ENCODE measurements at places on chromosomes 5 and 9.

- H3K4me3 ChIP-seq: no peak overlapping the region
- no peak overlapping the region for H3K27ac ChIP-seq
These were observed 52.0 kb upstream of the PTGER4 start for GRCh38 chr5:40627706-40628105.

GRCh38 chr9:100108559-100108958 lies 9.5 kb downstream of the INVS start:
- H3K27me3 ChIP-seq: no peaks in the 10 kb centered on the region
- no peaks in the 10 kb centered on the region for H3K4me1 ChIP-seq
- no peak for DNase-seq
- H3K36me3 ChIP-seq: peaks cover 9% of the 10 kb centered on the region

DNA sequence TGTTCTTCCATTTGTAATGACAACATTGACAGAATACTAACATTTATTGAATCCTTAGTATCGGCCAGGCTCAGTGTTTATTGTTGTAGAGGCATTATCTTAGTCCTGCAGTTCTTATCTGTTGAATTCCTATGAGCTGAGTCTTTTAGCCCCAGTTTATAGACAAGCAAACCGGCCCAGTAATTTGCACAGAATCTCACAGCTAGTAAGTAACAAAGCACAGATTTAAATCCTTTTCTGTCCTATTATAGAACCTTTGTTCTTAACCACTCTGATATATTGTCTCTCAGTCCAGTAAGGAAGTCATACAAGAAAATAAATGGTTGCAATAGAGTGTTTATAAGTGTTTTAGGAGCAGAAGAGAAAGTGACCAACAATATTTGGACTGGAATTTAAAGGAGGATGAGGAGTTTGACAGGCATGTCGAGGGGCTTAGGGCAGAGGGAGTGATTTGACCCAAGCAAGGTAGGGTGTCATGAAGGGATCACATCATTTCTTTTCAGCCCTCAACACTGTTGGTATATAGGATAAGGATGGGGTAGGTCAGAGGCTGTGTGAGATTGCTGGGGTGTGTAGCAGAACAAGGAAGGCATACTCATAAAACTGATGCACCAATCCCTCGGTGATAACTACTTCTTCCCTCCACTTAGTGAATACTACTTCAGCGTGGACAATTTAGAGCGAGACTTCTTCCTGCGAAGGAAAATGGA lies 39.5 kb downstream of the LARP1 start:
- H3K36me3 ChIP-seq: peaks cover 56% of the 10 kb centered on the region
- no peak overlapping the region for H3K27ac ChIP-seq
- H3K27me3 ChIP-seq: no peaks in the 10 kb centered on the region
- no peak overlapping the region for H3K4me3 ChIP-seq
- DNase-seq: no peak

- DNase-seq: no peak
- peaks cover under 1% of the 10 kb centered on the region for H3K4me1 ChIP-seq
- H3K27me3 ChIP-seq: peaks cover 4% of the 10 kb centered on the region
- H3K4me3 ChIP-seq: no peak overlapping the region
These were observed 86.7 kb downstream of the PSD2 start for GRCh38 chr5:139882316-139882715.

GRCh38 chr5:153456354-153456753 lies 34.1 kb upstream of the GRIA1 start:
- DNase-seq: no peak
- H3K36me3 ChIP-seq: no peaks in the 10 kb centered on the region
- no peaks in the 10 kb centered on the region for H3K4me1 ChIP-seq

- no peak for DNase-seq
- no peak overlapping the region for H3K27ac ChIP-seq
- H3K27me3 ChIP-seq: no peaks in the 10 kb centered on the region
- H3K36me3 ChIP-seq: no peaks in the 10 kb centered on the region
- peaks cover 19% of the 10 kb centered on the region for H3K4me1 ChIP-seq
These were observed 60.5 kb downstream of the SNX18 start for GRCh38 chr5:54577937-54578653.

DNA sequence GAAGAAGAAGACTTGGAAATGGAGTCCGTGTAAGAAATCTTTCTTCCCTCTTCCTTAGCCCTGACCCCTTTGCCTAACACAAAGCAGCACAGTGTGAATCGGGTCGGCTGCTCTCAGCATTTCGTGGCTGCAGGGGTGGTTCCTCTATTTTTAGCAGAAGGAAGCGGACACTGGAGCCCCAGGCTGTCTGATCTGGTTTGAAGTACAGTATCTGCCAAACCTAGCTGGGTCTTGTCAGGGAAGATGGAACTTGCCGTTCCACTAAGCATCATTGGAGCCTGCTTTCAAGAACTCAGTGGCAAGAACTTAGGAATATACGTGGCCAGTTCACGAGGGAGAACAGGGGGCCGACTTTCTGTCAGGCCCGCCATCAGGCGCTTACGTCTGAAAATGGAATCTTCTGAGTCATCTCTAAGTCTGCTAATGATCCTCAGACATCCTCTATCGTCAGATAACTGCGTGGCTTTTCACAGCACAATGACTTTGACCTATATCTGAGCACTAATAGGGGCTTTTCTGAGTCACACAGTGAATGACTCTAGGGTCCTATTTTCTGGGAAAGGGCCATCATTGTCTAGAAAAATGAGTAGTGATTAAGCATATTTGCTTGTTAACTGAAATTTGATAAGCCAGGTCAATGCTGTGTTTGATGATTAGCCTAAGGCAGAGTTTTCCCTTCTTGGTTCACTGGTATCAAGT lies 43.3 kb upstream of the NCS1 start:
- H3K36me3 ChIP-seq: peaks cover 52% of the 10 kb centered on the region
- peak; percentile 64 for DNase-seq
- no peaks in the 10 kb centered on the region for H3K27me3 ChIP-seq
- peak overlapping the region; percentile 67 for H3K4me3 ChIP-seq
- peak overlapping the region; percentile 100 for H3K27ac ChIP-seq
- H3K4me1 ChIP-seq: peaks cover 54% of the 10 kb centered on the region

GRCh38 chr5:74919487-74919886 lies 53.3 kb upstream of the FAM169A start:
- H3K36me3 ChIP-seq: no peaks in the 10 kb centered on the region
- no peaks in the 10 kb centered on the region for H3K4me1 ChIP-seq
- H3K4me3 ChIP-seq: no peak overlapping the region
- H3K27ac ChIP-seq: no peak overlapping the region

GRCh38 chr9:111427186-111427585 lies 57.0 kb downstream of the ECPAS start:
- DNase-seq: no peak
- H3K27me3 ChIP-seq: no peaks in the 10 kb centered on the region
- H3K4me1 ChIP-seq: peaks cover 15% of the 10 kb centered on the region
- peaks cover 78% of the 10 kb centered on the region for H3K36me3 ChIP-seq
- H3K4me3 ChIP-seq: no peak overlapping the region

DNA sequence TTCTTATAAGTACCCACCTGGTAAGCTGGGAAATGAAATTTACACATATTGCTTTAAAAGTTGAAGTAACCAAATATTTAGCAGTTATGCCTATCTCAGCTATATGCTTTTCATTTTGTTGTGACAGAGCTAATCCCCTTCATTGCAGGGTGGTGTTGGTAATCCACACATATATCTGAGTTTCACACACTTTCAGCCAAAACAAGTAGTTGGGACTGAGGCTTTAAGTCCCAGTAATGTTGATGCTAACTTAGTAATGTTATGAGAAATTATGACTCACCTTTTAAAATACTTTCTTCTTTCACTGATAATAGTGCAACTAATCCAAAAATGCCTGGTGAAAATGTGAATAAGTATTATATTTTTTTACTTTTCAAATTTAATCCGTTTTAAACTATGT lies 19.2 kb upstream of the RICTOR start:
- DNase-seq: no peak
- peaks cover 37% of the 10 kb centered on the region for H3K27me3 ChIP-seq
- no peak overlapping the region for H3K27ac ChIP-seq
- peaks cover 2% of the 10 kb centered on the region for H3K4me1 ChIP-seq
- H3K36me3 ChIP-seq: peaks cover 6% of the 10 kb centered on the region

- H3K36me3 ChIP-seq: no peaks in the 10 kb centered on the region
- no peaks in the 10 kb centered on the region for H3K4me1 ChIP-seq
- DNase-seq: no peak
These were observed 406.4 kb downstream of the ZSWIM6 start for GRCh38 chr5:61738446-61738845.

- no peak overlapping the region for H3K27ac ChIP-seq
- peaks cover 50% of the 10 kb centered on the region for H3K27me3 ChIP-seq
- peaks cover 3% of the 10 kb centered on the region for H3K36me3 ChIP-seq
- H3K4me1 ChIP-seq: no peaks in the 10 kb centered on the region
These were observed 169.6 kb upstream of the PITX1 start for GRCh38 chr5:135203593-135204036.

GRCh38 chr5:133723126-133723525 lies 110.8 kb upstream of the FSTL4 start:
- no peak for DNase-seq
- H3K36me3 ChIP-seq: peaks cover 3% of the 10 kb centered on the region
- H3K4me3 ChIP-seq: no peak overlapping the region
- H3K4me1 ChIP-seq: no peaks in the 10 kb centered on the region

GRCh38 chr5:33210978-33211377 lies 229.8 kb upstream of the TARS1 start:
- H3K27ac ChIP-seq: no peak overlapping the region
- H3K36me3 ChIP-seq: no peaks in the 10 kb centered on the region
- DNase-seq: no peak
- H3K4me1 ChIP-seq: no peaks in the 10 kb centered on the region
- H3K4me3 ChIP-seq: no peak overlapping the region

DNA sequence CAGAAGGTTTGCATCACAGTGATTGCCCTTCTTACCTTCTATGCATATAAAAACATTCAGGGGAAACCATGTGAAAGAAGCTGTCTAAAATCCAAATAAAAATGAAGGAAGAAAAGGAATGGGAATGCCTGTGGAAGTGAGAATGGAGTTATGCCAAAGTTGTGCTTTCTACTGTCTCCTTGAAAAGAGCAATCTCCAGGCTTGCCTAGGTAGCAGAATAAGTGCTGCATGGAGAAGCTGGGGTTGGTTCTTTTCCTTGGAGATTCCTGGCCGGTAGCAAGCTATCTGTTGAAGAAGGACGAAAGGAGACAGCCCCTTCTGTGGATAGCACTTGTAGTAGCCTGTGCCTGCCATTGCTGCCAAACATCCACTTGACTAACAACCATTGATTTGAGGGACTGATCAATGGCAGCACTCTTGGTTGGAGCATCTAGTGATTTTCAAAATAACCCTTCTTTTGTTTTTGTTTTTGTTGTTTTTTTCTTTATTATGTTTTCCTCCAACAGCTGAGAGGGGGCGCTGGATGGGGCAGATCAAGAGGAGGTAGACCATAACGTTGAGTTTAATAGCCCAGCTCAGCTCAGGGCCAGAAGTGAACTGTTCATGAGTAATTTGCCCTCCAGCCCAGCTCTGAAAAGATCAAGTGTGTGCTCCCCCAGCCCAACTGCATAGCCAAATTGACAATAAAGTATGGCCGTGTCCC lies 1.6 kb downstream of the PLCXD3 start:
- H3K4me3 ChIP-seq: no peak overlapping the region
- peaks cover 31% of the 10 kb centered on the region for H3K27me3 ChIP-seq
- no peak for DNase-seq
- no peaks in the 10 kb centered on the region for H3K36me3 ChIP-seq
- no peaks in the 10 kb centered on the region for H3K4me1 ChIP-seq
- H3K27ac ChIP-seq: no peak overlapping the region

DNA sequence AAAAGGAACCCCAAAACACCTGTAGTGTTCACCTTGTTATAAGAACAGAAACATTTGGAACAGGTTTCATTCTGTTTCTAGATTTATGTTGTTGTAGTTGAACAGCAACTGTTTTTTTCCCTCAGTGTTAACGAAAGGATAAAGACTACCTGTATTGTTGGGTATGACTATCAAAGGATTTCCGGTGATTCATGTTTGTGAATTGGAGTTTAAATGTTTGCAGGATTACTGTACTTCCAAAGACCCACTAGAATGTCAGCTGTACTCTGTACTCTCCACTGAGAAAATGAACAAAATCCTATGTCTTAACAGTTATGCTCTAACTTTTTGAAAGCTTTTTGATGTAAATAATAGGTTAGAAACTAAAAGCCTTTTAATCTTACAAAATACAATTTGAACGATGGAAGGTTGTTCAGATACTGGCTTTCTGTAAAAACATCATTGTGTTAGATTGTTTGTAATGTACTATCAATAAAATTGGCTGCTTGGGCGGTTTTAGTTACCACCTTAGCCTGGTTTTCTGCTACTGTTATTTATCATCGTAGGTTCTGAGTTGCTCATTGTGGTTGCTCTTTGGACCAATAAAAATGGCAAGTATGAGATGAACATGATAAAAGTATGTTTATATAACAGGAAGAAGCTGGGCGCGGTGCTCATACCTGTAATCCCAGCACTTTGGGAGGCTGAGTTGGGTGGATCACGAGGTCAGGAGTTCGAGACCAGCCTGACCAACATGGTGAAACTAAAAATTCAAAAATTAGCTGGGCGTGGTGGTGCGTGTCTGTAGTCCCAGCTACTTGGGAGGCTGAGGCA lies 44.1 kb downstream of the DCP2 start:
- H3K4me1 ChIP-seq: peaks cover 75% of the 10 kb centered on the region
- peaks cover 69% of the 10 kb centered on the region for H3K36me3 ChIP-seq
- H3K4me3 ChIP-seq: no peak overlapping the region
- peak; percentile 58 for DNase-seq
- no peaks in the 10 kb centered on the region for H3K27me3 ChIP-seq

GRCh38 chr5:130747556-130747955 lies 417.5 kb downstream of the HINT1 start:
- no peaks in the 10 kb centered on the region for H3K36me3 ChIP-seq
- H3K27ac ChIP-seq: no peak overlapping the region
- H3K4me3 ChIP-seq: no peak overlapping the region
- no peak for DNase-seq
- no peaks in the 10 kb centered on the region for H3K4me1 ChIP-seq

DNA sequence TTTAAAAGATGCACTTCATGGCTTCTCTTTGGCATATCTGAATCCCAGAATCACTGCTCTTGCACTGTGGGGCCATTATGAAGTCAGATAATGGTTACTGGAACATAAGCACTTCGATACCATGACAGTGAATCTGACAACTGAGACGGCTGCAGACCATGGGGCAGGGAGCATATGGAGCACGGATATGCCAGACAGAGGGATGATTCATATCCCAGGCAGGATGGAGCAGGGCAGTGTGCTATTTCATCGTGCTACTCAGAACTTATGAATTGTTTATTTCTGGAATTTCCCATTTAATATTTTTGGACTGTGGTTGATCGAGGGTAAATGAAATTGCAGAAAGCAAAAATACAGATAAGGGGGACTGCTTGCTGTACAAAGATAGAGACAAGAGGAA lies 145.0 kb downstream of the EGFLAM start:
- DNase-seq: no peak
- H3K27me3 ChIP-seq: peaks cover 46% of the 10 kb centered on the region
- H3K4me3 ChIP-seq: no peak overlapping the region
- no peaks in the 10 kb centered on the region for H3K36me3 ChIP-seq
- H3K4me1 ChIP-seq: no peaks in the 10 kb centered on the region

- no peak overlapping the region for H3K4me3 ChIP-seq
- H3K36me3 ChIP-seq: peaks cover 55% of the 10 kb centered on the region
These were observed 23.2 kb upstream of the SPTAN1 start for GRCh38 chr9:128529191-128529590.
